GM04504 (cell line): ENCODE measurements at places on chromosomes 13 and 19.

- no peak for DNase-seq
Measured at GRCh38 chr13:45846681-45847080, 4.9 kb downstream of the SIAH3 start.

DNA sequence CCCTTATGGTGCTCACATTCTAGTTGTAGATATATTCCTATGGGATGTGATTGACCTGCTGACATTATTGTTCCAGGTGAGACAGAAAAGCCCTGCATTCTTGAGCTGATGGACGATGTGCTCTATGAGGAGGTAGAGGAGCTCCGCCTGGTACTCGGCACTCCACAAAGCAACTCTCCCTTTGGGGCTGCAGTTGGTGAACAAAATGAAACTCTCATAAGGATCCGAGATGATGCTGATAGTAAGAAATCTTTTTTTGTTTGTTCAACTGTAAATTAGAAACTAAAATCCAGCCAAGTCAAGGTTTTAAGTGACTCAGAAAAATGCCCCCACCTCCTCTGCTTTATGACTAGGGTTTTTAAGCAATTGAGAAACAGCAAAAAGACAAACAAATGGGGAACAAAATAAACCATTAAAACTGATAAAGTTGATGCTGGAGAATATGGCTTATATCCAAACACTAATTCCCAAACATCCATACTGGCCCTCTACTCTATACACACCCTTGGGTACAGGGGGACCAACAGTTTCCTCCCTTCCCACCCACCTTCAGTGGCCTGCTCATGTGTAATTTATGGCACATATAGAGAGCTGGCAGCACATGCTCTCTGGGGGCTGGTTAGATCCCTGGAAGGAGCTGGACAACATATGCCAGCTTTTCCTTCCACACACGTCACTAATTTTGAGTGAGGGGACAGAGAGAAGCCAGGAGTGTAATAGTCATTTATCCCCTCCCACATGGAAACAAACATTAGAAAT lies 139.6 kb downstream of the STOML3 start:
- no peak for DNase-seq

- no peak for DNase-seq
Measured at GRCh38 chr19:49201042-49201441, 43.5 kb downstream of the TRPM4 start.

DNA sequence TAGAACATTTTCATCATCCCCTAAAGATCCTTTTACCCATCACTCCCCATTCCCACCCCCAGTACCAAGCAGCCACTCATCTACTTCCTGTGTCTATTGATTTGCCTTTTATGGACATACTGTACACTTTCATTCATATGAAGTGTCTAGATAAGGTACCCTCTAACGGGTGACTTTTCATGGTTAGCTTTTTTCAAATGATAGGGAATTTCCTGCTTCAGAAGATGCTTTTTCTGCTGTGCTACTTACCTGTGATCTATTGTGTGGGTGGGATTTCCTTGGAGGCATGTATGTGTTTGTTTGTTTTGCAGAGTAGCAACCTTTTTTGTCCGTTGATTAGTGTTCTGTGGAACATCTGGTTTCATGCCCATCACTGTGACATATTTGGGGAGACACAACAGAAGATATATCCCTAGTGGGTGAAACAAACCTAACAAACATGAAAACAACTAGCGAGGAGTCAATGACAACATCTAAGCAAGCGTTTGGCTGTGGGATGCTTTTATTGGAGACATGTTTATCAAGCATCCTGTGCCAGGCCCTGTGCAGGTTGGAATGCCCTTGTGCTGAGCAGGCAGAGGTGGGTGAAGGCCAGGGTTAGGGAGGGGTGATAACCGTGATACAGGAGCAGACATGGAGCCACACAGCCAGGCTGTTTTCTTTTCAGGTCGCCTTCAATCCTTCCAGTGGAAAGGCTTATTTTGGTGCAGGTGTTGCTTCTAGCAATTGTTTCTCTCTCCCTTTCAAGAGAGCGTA lies 17.6 kb downstream of the SPINT2 start:
- DNase-seq, result no peak

GRCh38 chr13:41008349-41008980 lies 10.7 kb downstream of the ELF1 start:
- no peak for DNase-seq

- no peak for DNase-seq
Measured at GRCh38 chr13:49308921-49309408, 61.2 kb downstream of the CDADC1 start.

GRCh38 chr19:45271735-45272108 lies 20.7 kb downstream of the MARK4 start:
- DNase-seq, result no peak

- peak; percentile 61 for DNase-seq
Measured at GRCh38 chr19:49847731-49848696, 2.9 kb upstream of the PTOV1 start.

GRCh38 chr13:90403330-90404082 lies 944.0 kb upstream of the MIR17HG start:
- no peak for DNase-seq

DNA sequence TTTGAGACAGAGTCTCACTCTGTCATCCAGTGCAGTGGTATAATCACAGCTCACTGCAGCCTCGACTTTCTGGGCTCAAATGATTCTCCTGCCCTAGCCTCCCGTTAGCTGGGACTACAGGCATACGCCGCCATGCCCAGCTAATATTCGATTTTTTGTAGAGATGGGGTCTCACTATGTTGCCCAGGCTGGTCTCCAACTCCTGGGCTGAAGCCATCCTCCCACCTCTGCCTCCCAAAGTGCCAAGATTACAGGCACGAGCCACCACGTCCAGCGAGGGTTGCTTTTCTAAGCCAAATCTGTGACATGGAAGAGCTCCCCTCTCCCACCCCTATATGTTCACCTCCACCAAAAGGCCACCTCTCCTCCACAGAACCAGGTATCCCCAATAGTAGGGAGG lies 10.9 kb upstream of the ATF5 start:
- DNase-seq, result no peak

- no peak for DNase-seq
Measured at GRCh38 chr13:31036731-31037695, 104.6 kb downstream of the TEX26 start.

DNA sequence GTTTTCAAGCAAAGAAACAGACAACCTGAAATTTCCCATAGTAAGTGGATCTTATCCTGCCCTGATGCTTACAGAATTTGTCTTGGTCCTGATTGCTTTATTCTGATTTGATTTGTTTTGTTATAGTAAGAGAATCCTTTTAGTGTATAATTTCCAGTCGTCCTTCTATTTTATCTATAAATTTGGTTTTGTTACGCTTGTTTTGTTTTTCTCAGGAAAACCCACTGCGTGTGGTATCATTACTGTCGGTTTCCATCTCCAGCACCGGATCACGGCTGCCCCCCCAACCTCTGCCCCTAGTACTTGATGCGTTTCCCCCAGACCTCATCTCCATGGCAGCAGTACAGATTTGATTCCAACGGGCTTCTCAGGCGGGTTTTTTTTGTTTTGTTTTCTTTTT lies 58.0 kb upstream of the PDCD5 start:
- no peak for DNase-seq

DNA sequence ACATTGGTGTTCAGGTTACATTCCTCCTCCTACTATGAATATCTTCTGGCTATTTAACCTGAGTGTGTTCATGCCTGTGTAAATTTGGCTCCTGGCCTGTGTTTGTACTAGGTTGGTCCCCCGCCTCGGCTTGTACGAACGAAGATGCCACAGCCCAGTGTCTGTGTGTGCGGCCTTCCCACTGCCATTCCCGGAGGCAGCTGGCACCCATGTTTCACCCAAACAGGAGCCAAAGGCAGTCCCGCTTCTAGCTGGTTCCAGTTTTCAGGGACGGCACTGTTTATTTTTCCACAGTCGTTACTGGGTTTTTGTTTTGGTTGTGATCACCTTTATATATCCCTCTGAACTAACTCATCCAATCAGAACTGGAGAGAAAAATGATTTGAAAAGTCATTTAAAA lies 102.5 kb upstream of the ZNF536 start:
- DNase-seq, result no peak

DNA sequence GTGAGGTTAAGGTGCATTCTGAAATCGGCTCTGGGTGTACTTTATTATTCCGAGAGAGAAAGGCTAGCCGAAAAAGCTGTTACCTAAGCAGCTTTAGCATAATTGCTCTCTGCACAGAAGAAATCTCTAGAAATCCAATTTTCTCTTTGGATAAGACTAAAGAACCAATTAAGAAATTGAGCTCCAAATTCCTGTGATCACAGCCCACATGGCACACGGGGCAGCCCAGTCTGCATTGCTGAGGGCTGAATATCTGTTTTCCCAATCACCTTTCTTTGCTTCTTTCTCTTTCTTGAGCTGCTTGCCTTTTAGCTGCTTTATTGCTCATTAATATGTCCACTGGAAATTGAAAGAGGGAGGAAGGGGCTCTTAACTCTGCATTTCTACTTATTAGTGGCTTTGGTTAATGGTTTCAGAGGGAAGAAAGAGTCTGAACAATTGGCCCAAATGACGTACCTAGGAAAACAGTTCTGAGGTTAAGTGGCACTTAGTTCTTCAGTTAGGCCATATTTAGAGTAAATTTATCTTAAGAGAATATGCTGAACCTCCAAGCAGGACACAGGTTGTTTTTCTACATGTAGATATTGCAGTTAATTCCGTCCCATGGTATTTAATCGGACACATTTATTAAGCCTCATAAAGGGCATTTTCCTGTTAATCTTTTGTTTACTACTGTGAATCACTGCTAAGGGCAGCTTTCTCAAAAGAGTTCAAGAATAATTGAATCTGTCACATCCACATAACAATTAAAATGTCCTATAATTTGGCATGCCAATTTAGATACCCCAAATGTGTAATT lies 265.7 kb downstream of the ABCC4 start:
- DNase-seq, result no peak

DNA sequence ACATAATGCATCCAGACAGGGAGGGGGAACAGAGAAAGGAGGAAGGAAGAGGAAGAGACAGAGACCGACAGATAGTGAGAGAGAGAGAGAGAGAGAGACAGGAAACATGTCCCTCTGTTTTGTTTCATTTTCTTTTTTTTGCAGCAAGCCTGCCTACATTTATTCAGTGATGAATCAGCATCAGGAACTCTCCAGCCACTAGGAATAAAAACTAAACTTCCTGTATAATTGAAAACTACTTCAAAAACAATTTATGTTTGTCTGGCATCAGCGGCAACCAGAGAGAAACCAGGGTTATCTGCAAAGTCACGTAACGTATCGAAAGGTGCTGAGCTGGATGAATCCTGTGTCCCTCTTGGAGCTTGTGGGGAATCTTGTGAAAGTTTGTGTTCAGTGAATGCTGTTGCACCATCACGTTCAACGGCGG lies 148.6 kb upstream of the SOX21 start:
- no peak for DNase-seq

- DNase-seq, result no peak
Measured at GRCh38 chr13:77896536-77896935, 22.1 kb downstream of the EDNRB start.

- DNase-seq, result no peak
Measured at GRCh38 chr19:28171983-28172382, 1041.0 kb downstream of the UQCRFS1 start.

GRCh38 chr13:61414686-61415057 lies 977 bp downstream of the PCDH20 start:
- DNase-seq, result no peak

DNA sequence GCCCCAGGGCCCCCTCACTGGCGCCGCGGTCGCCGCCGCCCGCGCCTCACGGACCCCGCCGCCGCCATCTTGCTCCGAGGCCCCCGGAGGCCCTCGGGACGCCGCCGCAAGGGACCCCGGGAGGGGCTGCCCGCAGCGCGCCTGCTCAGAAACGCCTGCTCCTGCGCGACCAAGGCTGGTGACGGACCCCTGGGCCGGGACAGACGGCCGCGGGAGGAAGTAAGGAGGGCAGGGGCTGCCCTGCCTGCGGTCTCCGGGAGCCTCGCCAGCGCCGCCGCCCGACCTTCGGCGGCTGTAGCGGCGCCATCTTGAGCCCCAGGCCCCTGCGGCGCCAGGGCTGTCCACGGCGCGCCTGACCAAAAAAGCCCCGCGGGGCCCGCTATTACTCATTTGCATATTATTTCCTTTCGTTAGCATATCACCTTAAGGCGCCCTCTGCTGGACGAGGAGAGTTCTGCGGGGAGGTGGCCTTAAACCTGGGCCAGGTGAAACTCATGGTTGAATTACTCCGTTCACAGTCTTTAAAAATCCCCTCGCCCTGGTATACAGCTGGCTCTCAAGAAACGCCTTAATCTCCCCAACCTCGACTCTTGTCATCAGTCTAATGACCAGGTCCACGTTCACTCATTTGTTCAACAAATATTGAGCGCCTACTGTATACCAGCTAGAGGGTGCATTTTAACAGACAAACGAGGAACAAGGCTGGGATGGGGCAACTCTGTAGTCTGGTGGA lies at the start of gene REXO1:
Gene REXO1, minus strand, starts transcription at position 85 of the 733 bp plus-strand sequence. CDS start 125 bp downstream, outside the sequence.
- DNase-seq, result peak; percentile 85

DNA sequence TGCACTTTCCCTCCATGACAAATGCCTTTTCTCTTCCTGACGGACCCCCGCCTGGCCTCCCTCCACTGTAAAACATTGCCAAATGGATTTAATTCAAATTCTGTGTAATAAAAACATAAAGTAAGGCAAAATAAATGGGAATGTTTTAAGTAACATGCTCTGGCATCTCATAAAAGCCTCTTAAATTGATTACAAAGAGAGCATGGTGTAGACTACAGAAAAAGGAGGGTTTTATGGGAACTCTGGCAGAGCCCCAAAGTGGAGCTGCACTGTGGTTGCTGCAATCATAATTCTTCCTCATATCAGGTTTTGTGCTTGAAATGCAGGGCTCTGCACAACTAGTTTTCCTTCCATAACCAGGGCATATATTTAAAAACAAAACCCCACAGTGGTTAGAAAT lies 44.3 kb upstream of the SIAH3 start:
- no peak for DNase-seq

DNA sequence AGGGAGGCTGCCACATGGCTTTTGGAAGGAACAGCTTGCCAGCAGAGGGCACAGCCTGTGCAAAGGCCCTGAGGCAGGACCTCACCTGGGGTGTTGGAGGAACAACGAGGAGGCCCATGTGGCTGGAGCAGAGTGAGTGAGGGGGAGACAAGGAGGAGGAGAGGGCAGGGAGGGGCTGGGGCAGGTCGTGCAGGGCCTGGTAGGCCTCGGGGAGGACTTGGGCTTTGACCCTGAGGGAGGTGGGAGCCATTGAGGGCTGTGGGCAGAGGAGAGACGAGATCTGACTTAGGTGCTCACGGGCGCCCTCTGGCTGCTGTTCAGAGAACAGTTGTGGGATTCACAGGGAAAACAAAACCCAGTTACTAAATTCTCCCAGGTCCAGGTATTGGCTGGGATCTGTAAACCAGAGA lies 25.2 kb downstream of the ZNRF4 start:
- no peak for DNase-seq

DNA sequence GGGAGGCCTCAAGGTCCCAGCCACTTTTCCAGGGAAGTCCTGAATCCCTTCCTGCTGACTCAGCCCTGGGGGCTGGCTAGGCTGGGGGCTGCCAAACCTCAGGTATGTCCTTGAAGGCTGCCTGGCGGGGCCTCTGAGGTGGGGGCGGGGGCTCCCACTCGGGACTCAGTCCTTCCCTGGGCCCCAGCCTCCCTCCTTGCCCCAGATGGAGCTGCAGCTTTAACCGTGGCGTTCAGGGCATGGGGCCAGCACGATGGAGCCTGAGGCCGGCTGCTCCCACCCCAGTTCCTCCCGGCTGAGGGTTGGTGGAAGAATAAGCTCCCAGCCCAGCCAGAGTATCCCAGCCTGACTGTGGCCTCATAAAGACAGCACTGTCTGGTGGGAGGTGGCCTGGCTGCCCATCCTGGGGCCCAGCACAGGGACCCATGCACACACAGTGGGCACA lies 12.4 kb downstream of the CILP2 start:
- no peak for DNase-seq
